ENCODE measurements at places on chromosomes 16 and 17.

DNA sequence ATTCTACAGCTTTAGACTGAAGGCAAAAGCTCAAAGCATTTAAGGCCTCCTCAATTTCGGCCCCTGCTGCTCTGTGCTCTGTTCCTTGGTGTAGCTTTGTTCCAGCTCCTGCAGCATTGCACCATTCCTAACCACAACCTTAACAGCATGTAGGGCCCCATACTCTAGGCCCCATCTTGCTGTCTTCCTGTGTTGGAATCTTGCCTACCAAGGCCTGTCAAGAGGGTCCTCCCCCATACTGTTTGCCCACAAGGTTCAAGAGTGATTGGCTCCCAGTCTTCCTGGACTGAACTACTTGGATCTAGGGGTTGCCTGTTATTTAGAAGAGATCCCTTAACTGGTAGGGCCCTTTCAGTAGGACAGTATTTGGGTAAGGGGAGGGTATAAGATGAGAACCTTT, 26.8 kb downstream of the TRPV2 start:
- DNase-seq = no peak

DNA sequence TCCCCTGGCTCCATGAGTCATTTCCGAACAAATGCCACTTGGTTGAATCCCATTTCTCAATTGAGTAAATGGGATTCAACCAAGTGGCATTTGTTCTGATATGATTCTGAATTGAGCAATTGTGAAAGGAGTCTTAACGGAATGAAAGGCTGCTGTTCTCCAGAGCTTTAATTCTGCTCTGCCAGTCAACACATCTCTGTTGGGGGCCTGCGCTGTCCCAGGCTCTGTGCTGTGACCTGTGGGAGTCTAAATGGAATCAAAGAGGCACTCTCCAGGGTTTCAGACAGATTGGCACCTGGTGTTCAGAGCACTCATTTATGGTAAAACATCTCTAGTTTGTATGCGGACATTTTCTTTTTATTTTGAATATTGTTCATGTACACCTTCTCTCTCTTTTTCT, 126.2 kb downstream of the WSCD1 start:
- DNase-seq = no peak

- DNase-seq = no peak
These were observed 15.3 kb downstream of the TMEM98 start for GRCh38 chr17:32943206-32943605.

DNA sequence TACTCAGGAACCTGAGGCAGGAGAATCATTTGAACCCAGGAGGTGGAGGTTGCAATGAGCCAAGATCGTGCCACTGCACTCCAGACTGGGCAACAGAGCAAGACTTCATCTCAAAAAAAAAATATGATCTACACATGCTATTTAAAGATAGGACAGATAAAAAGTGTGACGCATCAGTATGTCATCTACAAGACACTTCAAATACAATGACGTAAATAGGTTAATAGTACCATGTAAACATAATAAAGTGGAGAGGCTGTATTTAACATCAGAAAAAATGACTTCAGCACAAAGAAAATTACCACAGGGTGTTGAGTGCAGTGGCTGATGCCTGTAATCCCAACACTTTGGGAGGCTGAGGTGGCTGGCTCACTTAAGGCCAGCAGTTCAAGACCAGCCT, 20.2 kb downstream of the ZNF778 start:
- no peak for DNase-seq

DNA sequence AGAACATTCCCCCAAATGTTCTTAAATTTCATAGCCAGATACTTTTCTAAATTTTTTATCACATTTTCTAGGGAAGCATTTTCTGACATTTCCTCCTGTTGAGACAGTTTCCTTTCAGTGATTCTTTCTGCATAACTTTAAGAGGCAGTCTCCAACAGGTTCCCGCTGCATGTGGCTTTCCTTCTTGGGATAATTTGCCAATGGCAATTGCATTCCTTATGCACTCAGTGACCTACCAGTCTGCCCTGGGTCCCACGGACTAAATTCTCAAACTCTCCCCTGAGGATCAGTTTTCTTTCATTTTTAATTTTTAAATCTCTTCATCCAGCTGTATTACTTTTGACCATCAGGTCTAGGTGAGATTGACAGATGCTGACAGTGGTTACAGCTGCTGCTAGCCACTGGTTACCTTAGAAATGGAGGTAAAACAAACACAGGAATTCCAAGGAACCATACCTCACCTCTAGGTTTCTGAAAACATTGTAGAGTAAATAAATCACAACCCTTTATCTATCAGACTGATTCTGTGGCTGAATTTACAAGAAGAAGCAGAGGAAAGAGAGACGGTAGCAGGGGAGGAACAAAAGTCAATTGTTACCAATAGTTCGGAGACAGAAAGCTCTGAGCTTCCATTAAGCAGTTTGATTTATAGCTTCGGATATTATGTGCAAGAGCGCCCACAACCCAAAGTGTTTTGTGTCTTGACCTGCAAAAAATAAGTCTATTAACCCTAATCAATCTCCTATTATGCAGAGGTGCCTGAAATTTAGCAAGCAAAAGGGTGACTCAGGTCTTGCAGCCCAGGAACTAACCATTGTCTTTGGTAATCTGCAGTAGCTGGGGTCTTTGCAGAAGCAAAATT, 216.0 kb downstream of the PMP22 start:
- DNase-seq = no peak

Measured in stimulated activated CD8-positive, alpha-beta memory T cell treated with anti-CD3 and anti-CD28 coated beads, Interleukin-2, amount 100 ng/mL, for 1 hour (primary cell).